Fibroblast of lung (primary cell): ENCODE measurements at places on chromosomes 5 and 9.

- DNase-seq: peak; percentile 63
- H3K27me3 ChIP-seq: no peaks in the 10 kb centered on the region
- H3K27ac ChIP-seq: no peak overlapping the region
- H3K4me1 ChIP-seq: no peaks in the 10 kb centered on the region
Measured at GRCh38 chr5:77015938-77016569, 14.2 kb upstream of the AGGF1 start.

DNA sequence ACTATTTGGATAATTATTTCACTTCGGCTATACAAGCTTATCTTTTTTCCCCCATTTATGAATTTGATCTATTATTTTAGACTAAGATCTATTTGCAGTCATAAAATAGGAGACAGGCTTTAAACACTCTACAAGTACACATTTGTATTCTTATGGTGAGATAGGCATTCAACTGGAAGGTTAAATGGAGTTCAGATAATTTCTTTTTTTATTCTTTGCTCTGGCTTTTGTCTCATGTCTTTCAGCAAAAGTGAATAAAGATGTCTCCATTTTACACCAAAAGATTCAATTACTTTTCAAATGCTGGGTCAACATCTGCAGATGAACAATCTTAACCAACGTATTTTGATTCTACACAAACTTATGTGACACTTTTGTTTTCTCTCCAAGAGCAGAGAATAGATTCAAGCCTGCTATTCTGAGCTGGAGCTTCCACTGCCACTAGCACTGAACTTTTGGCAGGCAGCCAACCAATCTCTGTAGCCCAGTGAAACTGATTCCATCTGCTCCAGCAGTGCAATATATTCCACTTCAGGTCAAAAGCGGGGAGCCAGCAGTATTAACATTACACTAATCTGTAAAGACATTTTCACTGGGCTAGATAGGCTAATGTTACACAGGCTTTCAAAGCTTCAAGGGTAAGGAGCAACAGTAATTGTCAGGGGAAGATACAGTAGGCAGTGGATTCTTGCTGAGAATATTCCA lies 452.0 kb upstream of the ZNF608 start:
- DNase-seq: peak; percentile 71
- no peaks in the 10 kb centered on the region for H3K36me3 ChIP-seq
- H3K4me1 ChIP-seq: peaks cover 3% of the 10 kb centered on the region

DNA sequence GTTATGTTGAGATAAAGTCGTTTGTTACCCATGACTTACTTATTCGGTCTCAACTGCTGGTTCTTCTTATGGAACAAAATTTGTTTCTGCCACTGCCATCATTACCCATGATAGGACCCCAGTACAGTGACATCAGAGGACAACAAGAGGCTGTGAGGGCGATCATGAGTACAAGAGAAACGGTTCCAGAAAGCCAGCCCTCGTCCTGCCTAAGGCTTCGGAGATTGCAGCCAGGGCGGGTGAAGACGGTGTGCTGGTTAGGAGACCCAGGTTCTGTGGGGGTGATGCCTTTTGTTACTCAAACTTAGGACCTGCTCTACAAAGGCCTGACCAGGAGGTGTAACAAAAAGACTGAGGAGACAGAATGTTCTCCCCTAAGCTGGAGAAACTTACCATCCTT lies 10.9 kb downstream of the FYB1 start:
- no peak overlapping the region for H3K27ac ChIP-seq
- H3K36me3 ChIP-seq: no peaks in the 10 kb centered on the region
- no peak for DNase-seq
- H3K27me3 ChIP-seq: no peaks in the 10 kb centered on the region

DNA sequence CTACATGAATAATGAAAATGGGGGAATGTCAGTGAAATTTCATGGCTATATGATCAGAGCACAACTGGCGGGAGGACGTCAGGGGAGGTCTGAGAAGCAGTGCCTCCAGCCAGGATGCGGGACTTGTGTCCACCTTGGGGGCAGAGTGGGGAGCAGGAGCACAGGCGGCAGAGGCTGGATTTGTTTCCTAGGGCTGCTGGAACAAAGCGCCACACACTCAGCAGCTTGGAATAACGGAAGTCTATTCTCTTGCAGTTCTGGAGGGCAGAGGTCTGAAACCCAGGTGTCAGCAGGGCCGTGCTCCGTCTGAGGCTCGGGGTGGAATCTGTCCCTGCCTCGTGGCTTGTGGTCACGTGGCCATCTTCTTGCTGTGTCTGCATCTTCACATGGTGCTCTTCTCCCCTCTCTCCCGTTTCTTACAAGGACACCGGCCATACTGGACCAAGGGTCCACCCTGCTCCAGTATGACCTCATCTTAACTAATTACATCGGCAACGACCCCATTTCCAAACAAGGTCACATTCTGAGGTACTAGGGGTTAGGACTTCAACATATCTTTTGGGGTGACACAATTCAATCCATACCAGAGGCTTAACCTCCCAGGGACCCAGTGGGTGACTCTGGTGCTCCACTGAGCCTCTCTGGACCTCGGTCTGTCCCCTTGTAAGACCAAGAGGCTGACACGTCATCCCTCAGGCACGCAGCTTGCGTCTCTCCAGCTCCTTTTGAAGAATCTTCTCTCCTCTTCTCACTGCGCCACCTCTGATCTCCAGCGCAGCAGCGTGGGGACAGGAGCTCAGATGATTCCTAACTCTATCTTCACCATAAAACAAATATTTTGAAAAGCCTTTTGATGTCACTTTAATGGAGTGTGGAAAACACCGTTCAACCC lies 202.5 kb downstream of the CDK5RAP2 start:
- no peak overlapping the region for H3K4me3 ChIP-seq
- H3K27ac ChIP-seq: peak overlapping the region; percentile 1
- peak; percentile 52 for DNase-seq

GRCh38 chr5:69103521-69103920 lies 9.7 kb downstream of the SLC30A5 start:
- H3K27me3 ChIP-seq: no peaks in the 10 kb centered on the region
- no peaks in the 10 kb centered on the region for H3K4me1 ChIP-seq
- H3K36me3 ChIP-seq: peaks cover 6% of the 10 kb centered on the region
- no peak for DNase-seq

DNA sequence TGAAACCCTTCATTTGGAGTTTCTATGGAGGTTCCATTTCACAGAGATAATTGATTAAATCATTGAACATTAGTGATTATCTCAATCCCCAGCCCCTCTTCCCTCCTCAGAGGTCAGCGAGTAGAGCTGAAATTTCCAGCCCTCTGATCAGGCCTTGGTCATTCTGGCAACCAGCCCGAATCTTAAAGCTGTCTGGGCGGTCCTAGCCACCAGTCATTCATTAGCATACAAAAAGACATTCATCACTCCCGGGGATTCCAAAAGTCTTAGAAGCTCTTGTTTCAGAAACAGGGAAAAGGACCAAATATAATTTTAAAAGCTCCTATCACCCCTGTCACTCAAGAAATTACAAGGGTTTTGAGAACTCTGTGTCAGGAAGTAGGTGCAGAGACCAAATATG lies 41.3 kb downstream of the ZNF474 start:
- H3K27ac ChIP-seq: no peak overlapping the region
- DNase-seq: peak; percentile 30
- no peaks in the 10 kb centered on the region for H3K27me3 ChIP-seq

DNA sequence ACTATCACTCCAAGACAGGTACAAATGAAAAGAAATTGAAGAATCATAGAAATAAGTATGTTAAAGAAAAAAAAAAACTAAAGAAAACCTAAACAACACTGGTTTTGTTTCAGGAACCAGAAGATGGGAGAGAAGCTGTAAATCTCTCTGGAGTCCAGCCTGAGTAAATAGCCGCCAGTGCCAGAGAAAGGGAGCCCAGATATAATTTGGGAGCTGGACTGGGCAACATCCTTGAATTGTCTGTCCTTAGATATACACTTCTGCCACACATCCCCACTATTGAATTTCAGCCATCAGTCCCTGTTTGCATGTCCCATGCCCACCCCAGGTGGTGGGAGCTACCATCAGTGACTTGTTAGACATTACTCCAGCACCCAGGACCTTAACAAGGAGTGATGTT lies 979.6 kb downstream of the DTWD2 start:
- no peak overlapping the region for H3K4me3 ChIP-seq
- no peaks in the 10 kb centered on the region for H3K36me3 ChIP-seq
- DNase-seq: no peak
- no peaks in the 10 kb centered on the region for H3K27me3 ChIP-seq
- H3K4me1 ChIP-seq: no peaks in the 10 kb centered on the region

DNA sequence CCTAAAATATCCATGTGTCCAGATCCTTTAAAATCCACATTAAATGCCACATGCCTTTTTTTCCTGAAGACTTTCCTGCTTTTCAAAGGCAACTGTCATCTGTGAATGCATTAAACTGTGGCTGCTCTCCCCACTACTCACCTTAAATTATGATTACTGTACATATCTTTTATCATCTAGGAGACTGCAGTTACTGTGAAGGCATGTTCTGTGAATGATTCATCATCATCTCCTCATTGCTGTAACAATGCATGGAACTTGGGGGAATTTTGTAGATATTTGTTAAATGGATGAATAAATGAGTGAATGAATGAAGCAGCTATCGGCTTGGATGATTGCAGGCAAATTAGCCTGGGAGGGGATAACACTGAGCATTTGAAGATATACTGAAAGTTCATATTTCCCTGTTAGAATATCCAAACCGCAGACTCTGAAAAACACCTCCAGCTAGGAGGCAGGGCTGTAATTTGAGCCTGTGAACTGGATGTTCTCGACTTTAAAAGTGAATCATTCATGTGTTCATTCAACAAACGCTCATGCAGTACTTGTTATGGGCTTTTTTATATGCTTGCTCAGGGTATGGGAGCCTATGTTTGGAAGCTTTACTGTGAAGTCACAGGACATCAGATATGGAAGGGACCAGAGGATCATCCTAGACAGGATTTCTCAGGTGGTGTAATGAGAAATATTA lies 519.2 kb downstream of the KIF4B start:
- peak; percentile 14 for DNase-seq
- no peak overlapping the region for H3K4me3 ChIP-seq
- no peaks in the 10 kb centered on the region for H3K27me3 ChIP-seq
- H3K36me3 ChIP-seq: no peaks in the 10 kb centered on the region

- no peaks in the 10 kb centered on the region for H3K4me1 ChIP-seq
- no peaks in the 10 kb centered on the region for H3K27me3 ChIP-seq
- DNase-seq: no peak
- no peak overlapping the region for H3K4me3 ChIP-seq
- no peaks in the 10 kb centered on the region for H3K36me3 ChIP-seq
- no peak overlapping the region for H3K27ac ChIP-seq
Measured at GRCh38 chr5:76445063-76445462, 42.0 kb downstream of the IQGAP2 start.

DNA sequence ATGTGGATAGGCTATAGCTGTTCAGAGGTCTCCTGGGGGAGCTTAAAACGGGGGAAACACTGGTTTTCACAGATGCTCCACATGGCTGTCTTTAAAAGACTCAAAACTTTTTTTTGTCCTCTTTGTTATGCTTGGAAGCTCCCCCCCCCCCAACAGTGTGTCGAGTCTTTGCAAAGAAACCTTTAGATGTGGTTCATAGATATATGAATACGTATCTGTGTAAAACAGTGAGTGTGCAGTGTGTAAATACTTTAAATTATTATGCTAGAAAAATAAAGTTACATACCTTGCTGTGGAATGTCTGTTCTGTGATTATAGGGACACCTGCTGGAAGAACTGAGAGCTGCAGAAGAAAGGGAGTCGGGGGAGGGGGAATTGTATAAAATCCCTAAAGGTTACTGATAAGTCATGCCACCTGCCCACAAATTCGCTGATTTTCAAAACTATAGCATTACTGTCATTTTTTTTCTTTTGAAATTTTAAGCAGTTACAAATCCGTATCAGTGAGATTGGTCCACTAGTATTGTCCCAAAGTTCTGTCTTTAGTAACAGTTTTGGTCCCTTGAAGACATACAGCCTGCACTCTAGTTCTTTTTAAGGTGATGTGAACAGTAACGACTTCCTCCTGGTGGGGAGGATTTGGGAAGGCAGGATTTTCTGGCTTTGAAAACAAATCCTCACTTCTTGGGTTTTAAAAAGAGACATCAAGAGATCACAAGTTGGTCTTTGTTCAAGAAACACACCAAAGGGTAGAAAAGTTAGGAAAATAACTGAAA lies 22.9 kb downstream of the RGMB start:
- H3K4me3 ChIP-seq: no peak overlapping the region
- peaks cover 11% of the 10 kb centered on the region for H3K4me1 ChIP-seq
- no peaks in the 10 kb centered on the region for H3K27me3 ChIP-seq

DNA sequence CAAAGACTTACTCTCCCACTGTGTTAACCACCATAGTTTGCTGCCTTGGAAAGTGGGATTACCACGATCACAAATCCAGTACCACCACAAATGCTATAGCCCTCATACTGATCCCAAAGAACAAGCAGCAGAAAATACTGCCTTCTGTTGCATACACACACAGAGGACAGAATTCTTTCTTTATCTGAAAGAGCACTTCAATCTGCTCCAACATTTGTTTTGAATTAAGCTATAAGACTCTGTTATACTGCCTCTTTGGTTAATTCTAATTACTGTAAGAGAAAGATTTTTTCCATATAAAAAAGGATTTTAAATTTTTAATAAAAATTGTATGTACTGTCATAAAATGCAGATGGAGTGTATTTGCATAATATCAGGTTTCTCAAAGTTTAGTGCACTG lies 69.8 kb downstream of the YIPF5 start:
- H3K27ac ChIP-seq: no peak overlapping the region
- no peaks in the 10 kb centered on the region for H3K36me3 ChIP-seq
- no peak overlapping the region for H3K4me3 ChIP-seq
- no peak for DNase-seq
- H3K4me1 ChIP-seq: no peaks in the 10 kb centered on the region

- no peaks in the 10 kb centered on the region for H3K27me3 ChIP-seq
- peaks cover 5% of the 10 kb centered on the region for H3K36me3 ChIP-seq
- no peak for DNase-seq
- no peak overlapping the region for H3K27ac ChIP-seq
- H3K4me1 ChIP-seq: no peaks in the 10 kb centered on the region
- no peak overlapping the region for H3K4me3 ChIP-seq
Measured at GRCh38 chr5:147390654-147391225, 119.1 kb downstream of the DPYSL3 start.

GRCh38 chr5:164475339-164475977 lies 970.0 kb downstream of the MAT2B start:
- no peaks in the 10 kb centered on the region for H3K27me3 ChIP-seq
- no peak overlapping the region for H3K27ac ChIP-seq
- peak; percentile 40 for DNase-seq
- no peaks in the 10 kb centered on the region for H3K36me3 ChIP-seq
- no peak overlapping the region for H3K4me3 ChIP-seq

DNA sequence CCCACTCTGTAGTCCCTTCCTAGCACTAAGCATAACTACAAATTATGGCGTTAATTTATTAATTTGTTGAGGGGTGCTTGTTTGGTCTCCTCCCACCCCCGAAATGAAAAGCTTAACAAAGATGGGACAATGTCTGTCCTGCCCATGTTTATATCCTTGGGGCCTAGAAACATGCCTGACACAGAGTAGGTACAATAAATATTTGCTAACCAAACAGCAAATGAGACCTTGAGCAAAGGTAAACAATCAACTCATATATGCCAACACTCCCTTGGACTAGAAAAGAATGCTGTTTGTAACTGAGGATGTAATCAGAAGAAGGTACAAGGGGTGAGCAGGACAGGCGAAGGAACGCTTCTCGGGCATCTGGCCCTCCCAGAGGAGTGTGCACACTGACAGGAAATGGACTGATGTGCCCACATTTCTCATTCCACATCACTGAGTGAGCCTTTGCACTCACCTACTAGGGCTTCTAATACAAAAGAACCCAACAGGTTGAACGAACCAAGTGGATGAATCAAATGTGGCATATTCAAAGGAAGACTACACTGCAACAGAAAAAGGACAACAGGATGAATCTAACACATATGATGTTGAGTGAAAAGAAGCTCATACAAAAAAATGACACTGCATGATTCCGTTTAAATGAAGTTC lies 66.8 kb downstream of the MED27 start:
- H3K4me3 ChIP-seq: no peak overlapping the region
- H3K27ac ChIP-seq: no peak overlapping the region
- no peaks in the 10 kb centered on the region for H3K27me3 ChIP-seq
- H3K36me3 ChIP-seq: no peaks in the 10 kb centered on the region
- H3K4me1 ChIP-seq: peaks cover 8% of the 10 kb centered on the region
